ENCODE measurements at places on chromosomes 4 and X. TPM values are rescaled to one million over a fixed set of nuclear protein-coding genes. Genes with fewer than 3 reads are reported as not detected.

PPBP gene
- total RNA-seq, result not detected

RXFP1 gene
- total RNA-seq, result not detected

UGT8 gene
- total RNA-seq, result 0.13 TPM

EGFL6 gene
- total RNA-seq, result not detected

PLP1 gene
- not detected for total RNA-seq

DKK2 gene
- not detected for total RNA-seq
